ENCODE measurements at places on chromosomes 6 and 20. TPM values are rescaled to one million over a fixed set of nuclear protein-coding genes. Genes with fewer than 3 reads are reported as not detected.

DNA sequence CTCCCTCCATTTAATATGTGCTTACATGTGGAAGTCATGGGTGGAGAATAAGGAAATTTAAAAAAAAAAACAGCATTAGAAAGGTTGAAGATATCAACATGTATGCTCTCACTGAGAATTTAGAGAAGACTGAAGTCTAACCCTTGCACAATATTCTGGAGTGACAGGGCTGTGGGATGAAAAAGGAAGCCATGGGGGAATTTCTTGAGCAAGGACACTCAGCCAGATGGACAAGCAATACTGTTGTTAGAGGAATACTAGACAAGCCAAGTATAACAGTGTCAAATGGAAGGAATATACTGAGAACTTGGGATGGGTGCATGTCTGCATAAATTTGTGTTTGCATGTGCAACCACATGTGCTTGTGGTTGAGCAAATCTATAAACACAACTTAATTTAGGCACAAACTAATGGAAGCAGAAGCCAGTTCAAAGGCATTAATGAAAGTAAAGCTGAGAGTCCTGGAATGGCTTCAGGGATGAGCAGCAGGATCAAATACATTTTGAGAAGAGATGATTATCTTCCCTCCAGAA lies 119.7 kb downstream of the ADGRB3 start:
- DNase-seq = no peak

DNA sequence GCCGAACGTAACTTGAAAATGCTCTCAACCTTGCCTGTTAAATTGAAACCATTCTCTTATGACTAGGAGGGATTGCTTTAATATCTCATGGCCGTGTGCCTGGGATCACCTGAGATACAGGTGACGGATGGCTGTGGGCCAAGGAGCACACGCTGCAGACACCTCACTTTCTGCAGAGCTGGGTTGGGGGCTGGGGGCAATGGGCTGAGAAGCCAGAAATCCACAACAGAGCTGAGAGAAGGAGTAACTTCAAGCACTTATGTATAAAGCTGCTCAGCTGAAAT lies 170.9 kb downstream of the DTNBP1 start:
- DNase-seq = no peak

- no peak for DNase-seq
Measured at GRCh38 chr6:144316862-144317195, 31.7 kb downstream of the UTRN start.

Gene SLC22A2
- total RNA-seq = not detected
